ENCODE measurements at places on chromosomes 2 and 18.
A peak's percentile ranks its signal among the peaks of the same experiment; 100 is the strongest.

DNA sequence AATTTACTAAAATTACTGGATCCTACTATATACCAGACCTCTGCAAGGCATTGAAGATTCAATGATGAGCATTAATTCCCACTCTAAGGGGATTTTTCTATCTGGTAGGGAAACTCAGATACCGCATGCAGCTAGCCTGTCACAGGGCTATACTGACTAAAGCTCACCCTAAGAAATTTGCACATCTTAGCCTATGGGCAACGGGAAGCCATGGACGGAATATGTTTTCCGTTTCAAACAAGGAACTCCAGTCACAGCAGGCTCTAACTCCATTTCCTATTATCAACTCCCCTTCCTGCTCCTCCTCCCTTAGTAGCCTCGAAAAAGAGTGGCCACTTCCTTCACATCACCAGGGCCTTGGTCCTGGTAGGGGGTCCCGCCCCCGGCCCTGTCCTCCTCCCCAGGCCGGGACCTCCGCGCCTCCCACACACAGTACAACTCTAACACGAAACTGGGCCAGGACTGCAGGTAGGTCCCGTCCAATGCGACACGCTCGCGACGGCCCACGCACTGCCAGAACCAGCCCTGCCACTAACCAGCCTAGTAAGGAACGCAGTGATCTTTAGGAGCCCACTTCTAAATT is 659 bp upstream of the COX5B start:
- DNase-seq = no peak

DNA sequence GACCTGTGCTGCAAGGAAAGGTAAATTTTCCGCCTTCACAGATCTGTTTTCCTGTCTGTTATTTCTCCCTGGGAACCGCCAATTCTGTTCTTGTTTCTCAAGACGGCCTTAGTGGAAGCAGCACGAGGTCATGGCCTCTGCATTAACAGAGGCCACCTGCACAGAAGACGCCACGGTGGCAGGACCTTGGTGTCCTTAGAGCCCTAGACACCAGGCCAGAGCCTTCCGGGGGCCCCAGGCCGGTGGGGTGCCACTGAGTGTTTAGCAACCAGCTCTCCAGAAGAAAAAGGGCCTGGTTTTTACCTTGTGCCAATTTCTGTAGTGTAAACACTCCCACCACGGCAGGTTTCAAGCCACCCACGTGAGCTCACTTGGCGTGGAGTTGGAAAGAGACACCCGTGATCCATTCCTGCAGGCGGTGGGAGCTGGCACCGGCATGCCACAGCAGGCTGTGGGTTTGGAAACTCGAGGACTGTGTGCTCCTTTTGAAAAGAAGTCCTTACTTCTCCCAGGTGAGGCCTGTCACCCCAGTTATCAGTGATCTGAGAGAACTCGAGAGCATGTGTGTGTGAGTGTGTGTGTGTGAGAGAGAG is 103.9 kb upstream of the HDAC4 start:
- no peak for DNase-seq

GRCh38 chr2:107174171-107174570 is 288.2 kb upstream of the ST6GAL2 start:
- no peak for DNase-seq

GRCh38 chr2:222283634-222284033 is 15.2 kb downstream of the PAX3 start:
- DNase-seq = no peak

DNA sequence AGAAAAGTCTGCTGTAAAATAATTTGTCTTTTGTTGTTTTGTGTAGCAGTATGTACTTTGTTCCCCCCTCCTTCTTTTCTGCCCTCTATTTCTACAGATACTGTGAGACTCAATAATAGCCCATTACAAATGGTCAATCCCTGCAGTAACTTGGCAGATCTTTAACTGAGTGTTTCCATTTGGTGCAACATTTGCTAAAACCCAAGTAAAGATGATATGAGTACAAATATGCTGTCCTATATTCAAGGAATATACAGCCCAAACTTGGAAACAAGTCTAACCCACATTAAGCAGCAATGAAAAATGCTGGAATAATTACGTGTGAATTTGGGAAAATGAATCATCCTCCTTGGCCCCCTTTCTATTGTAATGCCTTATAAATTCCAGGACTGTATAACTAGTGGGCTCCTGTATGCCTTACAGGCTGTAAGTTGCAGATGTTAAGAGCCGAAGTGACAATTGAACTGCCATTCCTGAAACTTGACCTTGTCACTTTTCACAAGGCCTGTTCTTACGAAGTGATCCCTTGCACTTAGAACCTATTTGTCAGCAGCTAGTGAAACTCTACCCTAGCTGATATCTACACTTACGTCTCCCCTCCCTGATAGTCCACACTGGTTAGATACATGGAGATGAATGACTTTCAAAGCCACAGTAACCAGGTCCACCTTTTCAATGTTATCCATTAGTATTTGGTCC is 104.9 kb downstream of the IRS1 start:
- DNase-seq = no peak

GRCh38 chr2:69456950-69457445 is 19.8 kb upstream of the NFU1 start:
- no peak for DNase-seq

DNA sequence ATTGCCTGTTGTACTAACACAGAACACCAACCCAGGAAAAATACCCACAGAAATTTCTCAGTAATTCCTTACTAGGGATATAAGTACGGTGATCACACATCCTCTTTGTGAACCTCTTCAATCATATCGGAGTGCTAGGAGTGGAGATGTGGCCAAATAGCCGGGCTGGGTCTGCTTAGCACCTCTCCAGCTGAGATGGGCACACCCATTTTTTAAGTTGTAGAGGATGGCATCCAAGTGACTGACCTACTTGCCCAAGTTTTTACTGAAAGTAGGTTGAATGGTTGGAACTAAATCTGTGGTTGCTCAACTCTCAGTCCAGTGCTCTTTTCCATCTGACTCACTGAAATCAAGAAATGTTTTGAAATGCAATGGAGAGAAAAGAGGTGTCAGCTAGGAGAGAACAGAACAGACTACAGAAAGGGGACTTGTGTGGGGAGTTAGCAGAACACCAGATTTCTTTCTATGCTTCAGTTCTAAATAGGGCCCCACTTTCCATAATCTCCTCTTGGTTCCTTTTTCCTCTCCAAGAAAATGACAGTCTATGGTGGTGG is 68.7 kb upstream of the FSHR start:
- DNase-seq = no peak

- DNase-seq = no peak
Measured at GRCh38 chr2:144515696-144516410, 4.1 kb downstream of the ZEB2 start.

DNA sequence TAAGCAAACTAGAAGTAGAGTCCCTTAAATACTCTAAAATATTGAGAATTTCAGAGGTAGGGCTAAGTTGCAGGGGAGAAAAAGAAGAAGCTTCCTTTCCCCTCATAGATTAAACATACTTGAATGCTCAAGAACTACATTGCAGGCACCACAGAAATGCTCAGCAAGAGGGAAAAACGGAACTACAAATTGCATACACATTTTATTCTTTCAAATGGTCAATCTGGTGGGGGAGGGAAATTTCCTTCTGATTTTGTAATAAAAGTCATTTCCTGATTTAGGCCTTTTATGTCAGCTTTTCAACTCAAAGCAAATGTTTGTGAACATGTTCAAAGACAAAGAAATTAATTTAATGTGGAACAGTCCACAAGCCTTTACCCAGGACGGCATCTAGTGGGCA is 33.0 kb downstream of the FARSB start:
- DNase-seq = no peak

DNA sequence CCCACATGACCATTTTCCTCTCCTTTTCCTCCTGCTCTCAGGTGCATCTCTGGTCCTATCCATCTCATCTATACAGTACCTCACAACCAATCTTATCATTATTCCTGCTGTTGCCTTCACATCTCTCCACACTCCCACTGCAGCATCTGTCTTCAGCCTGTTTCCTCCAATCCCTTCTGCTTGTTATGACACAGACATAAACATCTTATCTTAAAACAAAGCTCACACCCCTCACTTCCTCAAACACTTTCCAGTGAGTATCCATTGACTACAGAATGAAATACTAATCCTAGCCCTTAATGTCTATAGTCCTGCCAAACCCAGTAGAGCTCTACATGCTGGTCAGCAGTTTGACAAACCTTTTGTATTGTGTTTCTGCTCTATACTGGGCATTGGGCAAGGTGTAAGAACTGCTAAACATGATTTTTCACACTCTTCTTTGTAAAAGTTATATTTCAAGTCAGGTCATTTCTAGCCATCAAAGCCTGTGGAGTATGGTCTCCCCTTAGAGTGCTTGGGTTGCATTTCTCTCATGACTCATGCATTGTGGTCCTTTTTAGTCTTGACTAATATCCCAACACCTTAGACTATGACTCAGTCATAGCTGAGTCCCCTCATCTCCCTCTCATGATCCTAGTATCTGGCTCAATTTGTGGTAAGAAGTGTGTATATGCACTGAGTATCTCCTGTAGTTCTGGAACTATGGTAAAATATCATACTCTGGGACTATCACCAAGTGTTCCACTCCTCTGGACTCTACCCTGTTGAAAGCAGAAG is 187.0 kb downstream of the CYRIA start:
- DNase-seq = no peak

DNA sequence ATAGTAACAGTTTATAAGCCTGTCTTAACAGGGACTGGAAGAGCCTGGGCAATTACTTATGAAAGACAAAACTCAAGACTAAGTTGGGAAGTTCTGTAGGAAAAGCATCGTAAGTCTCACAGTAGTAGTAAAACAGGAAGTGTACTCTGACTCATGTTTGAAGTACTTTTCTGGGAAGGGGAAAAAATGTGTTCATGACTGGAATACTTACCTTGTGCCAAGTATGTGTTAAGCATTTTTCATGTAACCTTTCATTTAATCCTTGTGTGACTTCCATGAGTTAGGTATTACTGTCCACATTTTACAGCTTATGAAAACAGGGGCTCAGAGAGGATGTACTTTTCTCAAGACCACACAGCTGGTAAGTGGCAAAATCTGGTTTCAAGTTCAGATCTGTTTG is 13.7 kb upstream of the SKOR2 start:
- DNase-seq = no peak

- no peak for DNase-seq
Measured at GRCh38 chr2:72236445-72237067, 88.9 kb upstream of the CYP26B1 start.

- peak; percentile 70 for DNase-seq
Measured at GRCh38 chr18:62425465-62426190, 97.2 kb upstream of the ZCCHC2 start.

DNA sequence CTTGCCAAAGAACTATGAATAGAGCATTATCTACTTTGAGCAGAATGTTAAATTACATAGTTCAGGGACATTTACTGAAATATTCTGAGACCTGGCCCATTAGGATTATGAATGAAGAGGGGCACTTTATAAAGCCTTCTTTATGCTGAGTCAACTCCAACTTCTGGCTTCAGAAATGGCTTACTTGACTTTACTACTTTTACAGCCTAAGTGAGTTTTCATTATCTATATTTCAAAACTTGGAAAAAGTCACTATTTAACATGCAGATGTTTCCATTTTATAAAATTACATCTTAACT is 37.7 kb downstream of the SESTD1 start:
- DNase-seq = no peak

- DNase-seq = no peak
Measured at GRCh38 chr18:62621546-62621945, 93.8 kb upstream of the PHLPP1 start.

DNA sequence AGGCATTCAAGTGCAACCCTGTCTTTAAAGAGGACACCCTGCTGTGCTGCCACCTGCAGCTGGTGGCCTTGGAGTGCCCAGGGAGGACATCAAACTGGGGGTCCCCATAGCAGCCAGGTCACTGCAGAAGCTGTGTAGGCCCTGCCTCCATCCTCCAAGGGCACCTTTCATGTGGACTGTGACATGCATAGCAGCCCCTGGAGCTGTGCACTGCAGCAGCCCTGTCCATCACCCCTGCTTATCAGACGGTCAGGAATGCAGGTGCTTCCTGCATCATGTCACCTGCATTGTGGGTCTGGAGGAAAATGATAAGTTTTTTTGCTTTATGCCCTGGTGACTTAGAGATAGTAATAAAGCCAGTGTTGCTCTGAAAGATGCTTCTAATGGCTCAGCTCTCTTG is 155.7 kb downstream of the DYSF start:
- DNase-seq = no peak

DNA sequence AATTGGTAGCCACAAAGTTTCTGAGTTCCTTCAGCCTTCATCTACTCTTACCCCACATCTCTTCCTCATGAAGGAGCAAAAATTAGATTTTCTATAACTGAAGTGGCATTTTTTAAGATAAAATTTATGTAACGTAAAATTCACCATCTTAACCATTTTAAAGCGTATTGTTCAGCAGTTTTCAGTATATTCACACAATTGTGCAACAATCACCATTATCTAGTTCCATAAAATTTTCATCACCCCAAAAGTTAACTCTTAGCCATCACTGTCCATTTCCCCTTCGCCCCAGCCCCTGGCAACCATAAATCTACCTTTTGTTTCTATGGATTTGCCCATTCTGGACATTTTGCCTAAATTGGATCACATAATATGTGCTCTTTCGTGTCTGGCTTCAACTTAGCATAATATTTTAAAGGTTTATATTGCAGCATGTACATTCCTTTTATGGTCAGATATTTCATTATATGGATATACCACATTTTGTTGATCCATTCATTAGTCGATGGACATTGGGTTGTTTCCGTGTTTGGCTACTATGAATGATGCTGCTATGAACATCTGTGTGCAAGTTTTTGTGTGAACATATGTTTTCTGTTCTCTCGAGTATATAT is 44.6 kb downstream of the ATIC start:
- DNase-seq = no peak

DNA sequence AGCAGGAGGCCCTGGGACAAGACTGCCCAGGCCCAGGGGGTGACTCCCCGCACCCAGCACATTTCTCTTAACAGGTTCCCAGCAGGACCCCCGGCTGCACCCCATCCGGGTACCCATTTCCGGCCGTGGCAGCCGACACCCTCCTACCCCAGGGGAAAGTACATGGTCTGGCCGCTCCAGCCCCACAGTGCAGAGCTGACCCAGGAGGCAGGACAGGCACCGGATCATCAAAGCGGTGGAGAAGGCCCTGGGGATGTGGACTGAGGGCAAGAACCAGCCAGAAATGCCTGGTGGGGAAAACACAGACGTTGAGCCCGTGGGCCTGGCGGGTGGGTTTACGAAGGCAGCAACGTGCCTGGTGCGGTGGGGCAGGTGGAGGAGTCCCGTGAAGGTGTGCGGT is 79.5 kb upstream of the GPC1 start:
- DNase-seq = no peak

GRCh38 chr2:202169131-202169530 is 69.3 kb downstream of the SUMO1 start:
- DNase-seq = no peak

- no peak for DNase-seq
Measured at GRCh38 chr2:222169346-222169745, 129.5 kb downstream of the PAX3 start.
